ENCODE measurements at places on chromosomes 13 and 19.
A peak's percentile ranks its signal among the peaks of the same experiment; 100 is the strongest.

DNA sequence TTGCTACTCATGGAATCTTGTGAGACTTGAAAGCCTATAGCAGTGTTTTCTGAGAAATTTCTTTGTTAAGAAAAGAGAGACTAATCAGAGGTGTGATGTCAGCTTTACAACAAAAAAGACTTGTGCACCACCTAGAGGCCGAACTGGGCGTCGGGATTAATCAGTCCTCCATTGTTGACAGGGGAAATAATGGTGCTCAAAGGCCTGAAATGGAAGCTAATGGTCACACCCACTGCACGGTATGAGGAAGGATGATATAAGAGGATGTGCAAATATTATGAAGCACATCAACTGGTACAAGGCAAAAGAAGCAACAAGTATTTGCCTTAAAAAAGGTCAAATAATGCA, 480.2 kb upstream of the MIR17HG start:
- DNase-seq, result peak; percentile 29

- no peak for DNase-seq
Observed at GRCh38 chr13:101915755-101916107, 463.3 kb downstream of the ITGBL1 start.

DNA sequence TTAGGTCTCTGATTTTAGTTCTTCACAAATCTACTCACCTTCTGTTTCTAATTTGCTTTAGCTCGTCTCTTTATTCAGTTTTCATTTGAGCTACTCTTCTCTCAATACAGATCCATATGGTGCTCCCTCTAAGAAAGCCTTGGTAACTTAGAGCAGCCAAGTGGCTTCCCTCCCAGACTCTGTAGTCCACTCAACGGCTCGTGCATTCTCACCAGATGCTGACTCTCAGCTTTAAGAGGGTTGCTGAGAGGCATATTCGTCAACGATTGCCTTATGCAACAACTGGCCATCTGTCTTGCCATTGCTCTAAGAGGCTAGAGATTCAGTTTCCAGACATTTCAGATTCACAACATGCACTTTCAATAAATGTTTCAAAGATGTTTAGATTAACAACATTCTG, 785.8 kb upstream of the SLC10A2 start:
- DNase-seq, result no peak

GRCh38 chr13:113791226-113791625, 32.2 kb downstream of the TMEM255B start:
- no peak for DNase-seq

- DNase-seq, result no peak
Observed at GRCh38 chr13:98919566-98919965, 58.3 kb downstream of the DOCK9 start.

DNA sequence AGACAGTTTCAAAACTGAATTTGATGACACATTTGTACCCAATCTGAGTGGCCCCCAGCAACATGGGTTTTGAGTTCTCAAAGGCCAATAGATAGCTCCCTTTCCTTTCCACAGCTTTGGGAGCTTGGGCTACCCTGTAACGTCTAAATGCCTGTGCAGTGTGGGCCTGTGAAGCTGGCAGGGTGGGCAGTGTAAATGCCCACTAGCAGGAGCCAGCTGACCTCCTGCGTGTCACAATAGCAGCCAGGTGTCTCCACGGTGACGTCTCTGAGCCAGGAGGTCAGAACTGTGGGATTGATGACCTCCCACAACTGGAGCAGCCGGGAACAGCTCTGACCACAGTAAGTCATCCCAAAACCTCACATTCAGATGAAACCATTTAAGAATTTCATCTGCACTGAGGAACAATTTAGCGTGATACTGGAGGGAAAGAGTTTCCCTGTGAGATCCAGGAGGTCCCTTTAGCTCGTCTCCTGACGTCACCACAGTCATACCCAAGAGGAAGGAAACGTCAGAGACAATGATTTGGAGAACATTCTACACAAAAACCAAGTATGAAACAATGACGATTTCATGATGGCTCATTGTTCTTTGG, at the start of gene IPO5:
IPO5 (plus strand) TSS at position 300 of the 595 bp plus-strand sequence. CDS start 23,022 bp downstream, outside the sequence.
- DNase-seq, result no peak

DNA sequence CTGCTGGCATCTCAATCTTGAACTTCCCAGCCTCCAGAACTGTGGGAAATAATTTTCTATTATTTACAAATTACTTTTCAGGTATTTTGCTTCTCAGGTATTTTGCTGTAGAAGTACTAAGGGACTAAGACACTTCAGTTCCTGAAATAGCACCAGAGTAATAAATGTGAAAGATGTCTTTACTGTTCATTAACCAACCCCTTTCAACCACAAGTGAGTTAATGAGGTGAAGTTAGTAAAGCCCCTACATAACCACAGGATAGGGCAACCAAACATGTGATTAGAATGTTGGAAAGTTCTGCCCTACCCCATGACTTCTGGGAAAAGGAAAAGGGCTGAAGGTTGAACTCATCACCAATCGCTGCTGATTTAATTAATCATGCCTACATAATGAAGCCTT, 2.7 kb upstream of the ZNF345 start:
- DNase-seq, result no peak

DNA sequence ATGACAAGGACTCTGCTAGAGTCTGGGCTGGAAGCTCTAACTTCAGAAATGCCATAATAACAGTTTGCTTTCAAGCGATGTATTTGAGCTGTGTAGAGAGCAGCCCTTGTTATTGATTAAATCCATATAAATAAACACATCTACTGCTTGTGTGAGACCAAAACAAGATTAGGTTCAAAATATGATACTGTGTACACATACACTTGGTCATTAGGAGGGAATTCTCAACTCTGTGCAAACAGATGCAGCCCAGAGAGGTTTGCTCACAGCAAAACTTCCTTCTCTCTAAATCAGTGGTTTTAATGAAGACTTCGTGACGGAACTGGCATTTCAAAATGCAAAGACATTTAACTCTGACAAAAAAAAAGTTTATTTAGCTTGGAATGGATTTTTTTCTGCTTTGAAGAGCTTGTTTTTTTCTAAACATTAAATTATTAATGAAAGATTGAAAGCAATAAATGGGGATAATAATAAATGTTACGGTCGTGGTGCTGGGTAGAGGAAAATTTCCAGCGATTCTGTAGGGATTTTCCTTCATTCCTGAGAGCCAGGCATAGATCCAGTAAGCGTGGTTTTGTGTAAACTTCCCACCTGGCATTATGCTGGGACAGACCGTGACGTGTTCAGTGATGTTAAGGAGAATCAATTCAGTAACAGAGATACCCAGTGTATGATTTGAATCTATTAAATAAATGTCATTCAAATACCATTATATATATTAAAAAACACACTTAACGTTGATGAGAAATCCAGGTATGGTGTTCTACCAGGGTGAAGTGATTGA, 213.7 kb downstream of the TEX29 start:
- DNase-seq, result no peak

DNA sequence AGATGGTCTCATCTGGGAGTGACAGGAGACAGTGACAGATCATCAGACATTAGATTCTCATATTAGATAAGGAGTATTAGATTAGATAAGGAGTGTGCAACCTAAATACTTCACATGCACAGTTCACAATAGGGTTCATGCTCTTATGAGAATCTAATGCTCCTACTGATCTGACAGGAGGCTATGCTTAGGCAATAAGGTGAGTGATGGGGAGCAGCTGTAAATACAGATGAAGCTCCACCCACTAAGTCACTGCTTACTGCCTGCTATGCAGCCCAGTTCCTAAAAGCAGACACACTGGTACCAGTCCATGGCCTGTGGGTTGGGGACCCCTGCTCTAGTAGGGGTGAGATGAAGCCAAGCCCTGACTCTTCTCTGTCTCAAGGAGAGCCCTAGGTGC, 10.0 kb upstream of the IGFL3 start:
- no peak for DNase-seq

DNA sequence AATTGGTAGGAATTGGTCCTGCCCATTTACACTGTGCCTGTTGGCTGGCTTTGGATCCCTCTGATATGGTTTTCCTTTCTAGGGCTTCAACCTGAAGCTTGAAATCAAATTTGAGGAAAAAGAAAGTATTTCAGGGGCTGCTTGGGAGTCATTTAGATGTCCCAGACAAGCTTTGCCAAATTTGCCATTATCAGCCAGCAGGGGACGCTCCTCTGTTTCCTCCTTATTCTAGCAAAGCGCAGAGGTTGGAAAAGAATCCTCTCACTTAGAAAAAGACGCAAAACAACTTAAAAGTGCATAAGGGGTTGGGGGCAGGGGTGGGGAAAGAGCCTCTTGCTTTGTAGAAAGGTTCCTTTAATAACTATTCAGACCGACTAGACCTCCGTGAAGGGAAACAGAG, 1211.1 kb upstream of the PCDH20 start:
- no peak for DNase-seq

DNA sequence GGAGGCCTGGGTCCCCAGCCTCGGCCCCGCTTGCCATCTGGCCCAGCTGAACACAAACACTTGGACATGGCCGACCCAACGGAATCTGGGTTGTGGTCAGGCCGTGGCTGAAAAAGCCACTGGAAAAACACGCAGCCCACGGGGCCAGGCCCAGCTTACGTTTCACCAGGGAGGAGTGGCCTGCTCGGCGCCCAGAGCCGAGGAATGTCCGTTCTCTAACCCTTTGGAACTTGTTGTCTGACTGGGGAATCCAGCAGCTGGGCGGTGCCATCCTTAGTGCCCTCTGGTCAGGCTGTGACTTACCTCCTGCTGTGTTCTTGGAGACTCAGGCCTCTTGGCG, 13.8 kb downstream of the CILP2 start:
- DNase-seq, result no peak
